ENCODE measurements at places on chromosomes 7 and 10.

GRCh38 chr7:131747658-131748232 is 191.3 kb upstream of the PODXL start:
- DNase-seq, result peak; percentile 25

- DNase-seq, result no peak
Observed at GRCh38 chr7:47510192-47510591, 71.7 kb downstream of the TNS3 start.

- DNase-seq, result no peak
Observed at GRCh38 chr7:107563081-107563774, 492 bp downstream of the COG5 start.

DNA sequence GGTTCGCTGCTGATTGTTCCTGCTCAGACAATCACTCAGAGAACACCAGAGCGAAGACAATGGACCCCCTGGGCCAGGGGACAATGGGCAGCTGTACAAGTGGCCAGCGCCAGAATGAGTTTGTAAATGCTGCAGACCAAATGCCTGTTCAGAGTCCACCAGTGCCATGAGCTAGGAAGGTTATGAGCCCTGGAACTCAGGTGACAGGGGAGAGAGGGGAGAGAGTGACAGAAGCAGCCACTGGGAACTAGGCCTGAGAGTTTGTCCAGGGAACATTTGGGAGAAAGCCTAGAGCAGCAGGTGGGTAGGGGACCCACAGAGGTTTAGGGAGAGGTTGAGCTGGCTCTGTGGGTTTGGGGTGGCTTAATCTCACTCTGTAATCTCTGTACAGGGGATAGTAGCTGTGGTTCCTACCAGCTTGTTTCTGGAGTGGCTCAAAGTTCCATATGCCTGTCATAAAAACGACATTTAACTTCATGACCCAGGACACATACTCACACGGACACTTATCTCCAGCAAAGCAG is 60.4 kb downstream of the C10orf105 start:
- DNase-seq, result peak; percentile 92

DNA sequence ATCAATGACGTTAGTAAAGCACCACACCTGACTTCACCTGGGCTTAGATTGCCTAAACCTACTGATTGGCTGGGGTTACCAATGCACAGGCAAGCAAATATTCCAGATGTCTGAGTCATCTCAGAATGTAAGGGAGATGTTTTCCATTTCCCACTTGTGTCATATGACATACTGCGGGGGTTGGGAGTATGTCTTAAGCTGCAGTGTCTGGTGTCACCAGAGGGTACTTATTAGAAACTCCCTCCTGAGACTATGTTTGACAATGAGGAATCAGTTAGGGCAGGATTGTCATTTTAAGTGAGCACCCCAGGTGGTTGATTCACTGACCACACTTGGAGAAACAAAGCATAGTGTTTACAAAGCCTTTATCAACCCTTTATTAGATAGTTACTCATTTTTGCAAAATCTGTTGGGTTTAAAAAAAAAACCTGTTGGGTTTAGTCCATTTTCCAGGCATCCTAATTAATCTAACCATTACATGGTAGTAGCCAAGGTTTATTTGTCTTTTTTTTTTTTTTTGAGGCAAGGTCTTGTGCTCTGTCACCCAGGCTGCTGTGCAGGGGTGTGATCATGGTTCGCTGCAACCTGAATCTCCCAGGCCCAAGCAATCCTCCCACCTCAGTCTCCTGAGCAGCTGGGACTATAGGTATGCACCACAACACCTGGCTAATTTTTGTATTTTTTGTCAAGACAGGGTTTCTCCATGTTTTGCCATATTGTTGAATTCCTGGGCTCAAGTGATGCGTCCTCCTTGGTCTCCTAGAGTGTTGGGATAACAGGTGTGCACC is 72.5 kb downstream of the CDK6 start:
- DNase-seq, result peak; percentile 64

GRCh38 chr10:67819768-67820204 is 18.2 kb downstream of the DNAJC12 start:
- DNase-seq, result no peak

DNA sequence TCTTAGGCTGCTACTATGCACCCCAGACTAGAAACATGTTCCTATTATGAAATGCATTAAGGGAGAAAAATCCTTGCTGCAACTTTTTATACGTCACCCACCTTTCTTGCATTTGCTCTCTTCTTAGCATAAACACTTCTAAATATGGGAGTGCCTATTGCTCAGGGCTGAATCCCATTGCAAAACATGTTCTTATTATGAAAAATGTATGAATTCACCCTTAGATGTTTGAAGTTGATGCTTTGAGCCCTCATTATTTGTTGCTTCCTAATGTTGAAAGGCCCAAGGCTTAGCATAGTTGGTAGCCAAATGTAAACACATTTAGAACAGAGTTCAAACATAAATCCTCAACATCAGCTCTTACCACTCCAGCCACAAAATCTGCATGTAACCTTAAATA is 52.8 kb downstream of the BMPER start:
- DNase-seq, result no peak

DNA sequence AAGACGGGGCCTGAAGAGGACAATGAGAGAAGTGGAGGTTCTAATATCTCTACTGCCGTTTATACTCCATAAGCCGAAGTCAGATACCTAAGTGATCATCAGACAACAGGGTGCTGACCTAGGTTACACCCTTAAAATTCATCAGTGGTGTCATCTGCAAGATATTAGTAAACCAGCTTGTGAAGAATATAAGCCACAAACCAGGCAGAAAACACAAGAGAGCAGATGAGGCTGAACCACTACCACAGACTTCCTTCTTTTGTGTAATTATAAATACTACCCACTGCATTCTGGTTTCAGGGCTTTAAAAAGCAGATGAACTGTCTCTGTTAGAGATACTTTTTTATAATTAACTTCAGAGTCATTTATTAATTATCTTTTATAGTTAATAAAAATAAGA is 69.0 kb upstream of the LRRC17 start:
- no peak for DNase-seq

DNA sequence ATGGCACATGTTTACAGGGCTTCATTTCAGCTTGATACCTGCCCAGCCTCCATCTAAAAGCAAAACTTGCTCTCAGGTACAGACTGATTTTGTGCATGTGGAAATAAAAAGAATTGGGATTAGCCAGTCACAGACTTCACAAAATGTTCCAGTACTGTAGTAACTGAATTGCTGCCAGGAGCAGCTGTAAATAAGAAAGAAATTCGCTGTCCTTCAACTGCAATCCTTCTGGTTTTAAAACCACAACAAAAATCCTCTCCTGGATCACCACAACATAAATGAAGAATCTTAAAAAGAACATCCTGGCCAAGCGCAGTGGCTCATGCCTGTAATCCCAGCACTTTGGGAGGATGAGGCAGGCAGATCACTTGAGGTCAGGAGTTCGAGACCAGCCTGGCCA is 3.9 kb upstream of the MIOS start:
- DNase-seq, result no peak

All from neural progenitor cell (in vitro differentiated cells).